ENCODE measurements at places on chromosomes 2 and 18. TPM values are rescaled to one million over a fixed set of nuclear protein-coding genes. Genes with fewer than 3 reads are reported as not detected.

The SULT1C2 gene
- total RNA-seq = 0.55 TPM

The DLGAP1 gene
- not detected for total RNA-seq

The TANC1 gene
- total RNA-seq = 62.7 TPM

The TUBA3D gene
- total RNA-seq = 100 TPM

The FSHR gene
- 0.20 TPM for total RNA-seq

DNA sequence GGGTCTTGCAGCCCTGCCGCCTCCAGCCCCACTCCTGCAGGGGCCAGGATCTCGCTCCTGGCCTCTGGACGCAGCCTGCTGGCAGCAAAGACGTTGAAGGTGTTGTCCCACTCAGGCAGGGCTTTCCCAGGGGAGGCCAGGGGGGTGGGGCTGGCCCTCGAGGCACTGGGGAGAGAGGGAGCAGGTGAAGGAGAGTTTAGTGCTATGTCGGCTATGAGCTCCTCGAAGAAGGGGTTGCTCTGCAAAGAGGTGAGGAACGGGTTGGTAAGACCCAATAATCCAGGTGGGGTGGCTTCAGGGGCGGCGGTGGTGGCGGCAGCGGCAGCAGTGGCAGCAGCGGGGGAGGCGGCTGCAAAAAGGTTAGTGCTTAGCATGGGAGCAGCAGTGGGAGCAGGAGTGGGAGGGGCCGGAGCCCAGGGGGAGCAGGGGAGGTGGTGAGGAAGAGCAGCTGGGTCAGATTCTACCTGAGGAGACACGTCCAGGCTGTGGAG lies 9.7 kb upstream of the SFXN5 start:
- DNase-seq = no peak

DNA sequence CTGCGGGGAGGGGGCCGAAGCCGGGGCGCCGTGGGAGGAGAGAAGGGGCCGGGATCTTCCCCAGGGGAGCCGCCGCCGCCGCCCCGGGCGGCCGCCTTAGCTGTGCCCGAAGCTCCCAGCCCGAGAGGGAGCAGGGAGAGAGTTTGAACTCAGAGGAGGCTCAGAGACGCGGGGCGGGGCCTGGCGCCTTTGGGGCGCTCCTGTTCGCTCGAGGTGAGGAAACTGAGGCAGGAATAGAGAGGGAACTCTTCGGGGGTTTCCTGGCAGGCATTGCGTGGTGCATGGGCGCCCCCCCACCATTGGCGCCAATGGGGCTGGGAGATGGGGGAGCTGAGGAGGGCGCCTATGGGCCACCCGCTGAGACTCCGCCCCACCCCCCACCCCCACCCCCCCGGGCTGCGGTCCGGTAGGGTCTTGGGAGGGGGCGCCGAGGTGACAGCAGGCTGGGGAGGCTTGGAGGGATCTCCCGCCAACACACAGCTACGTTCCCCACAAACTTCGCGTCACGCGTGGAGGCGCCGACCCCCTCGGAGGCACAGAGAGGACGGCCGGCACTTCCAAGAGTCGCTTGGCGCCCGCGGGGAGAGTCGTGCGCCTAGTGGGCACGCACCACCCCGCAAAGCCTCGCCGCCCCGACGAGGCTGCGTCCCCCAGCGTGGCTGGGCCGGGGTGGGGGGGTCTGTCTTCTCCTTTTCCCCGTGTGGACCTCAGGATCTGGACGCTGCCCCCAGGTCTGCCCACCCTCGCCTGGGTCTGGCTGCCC lies 680 bp downstream of the CTDSP1 start:
- DNase-seq = peak; percentile 69

DNA sequence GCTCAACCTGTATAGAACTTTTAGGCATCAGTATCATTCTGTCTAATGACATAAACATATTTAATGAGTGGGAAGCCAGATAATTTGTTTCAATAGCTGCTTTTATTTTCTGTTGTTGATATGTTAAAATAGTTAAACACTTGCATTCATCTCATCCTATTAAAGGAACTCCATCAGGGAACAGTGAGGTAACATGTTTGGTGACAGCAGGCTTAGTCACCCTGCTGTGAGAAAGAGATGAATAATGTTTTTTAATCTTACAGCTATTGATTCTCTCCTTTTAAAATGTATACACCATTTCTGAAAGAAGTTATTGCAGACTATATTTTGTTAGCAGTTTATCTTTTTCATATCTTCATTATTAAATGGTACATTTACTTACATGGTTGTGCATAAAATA lies 123.3 kb upstream of the CWC22 start:
- no peak for DNase-seq

GRCh38 chr2:105597806-105598803 lies 146.6 kb upstream of the NCK2 start:
- no peak for DNase-seq

GRCh38 chr2:127887082-127887775 lies 1.5 kb upstream of the AMMECR1L start:
- DNase-seq = no peak

DNA sequence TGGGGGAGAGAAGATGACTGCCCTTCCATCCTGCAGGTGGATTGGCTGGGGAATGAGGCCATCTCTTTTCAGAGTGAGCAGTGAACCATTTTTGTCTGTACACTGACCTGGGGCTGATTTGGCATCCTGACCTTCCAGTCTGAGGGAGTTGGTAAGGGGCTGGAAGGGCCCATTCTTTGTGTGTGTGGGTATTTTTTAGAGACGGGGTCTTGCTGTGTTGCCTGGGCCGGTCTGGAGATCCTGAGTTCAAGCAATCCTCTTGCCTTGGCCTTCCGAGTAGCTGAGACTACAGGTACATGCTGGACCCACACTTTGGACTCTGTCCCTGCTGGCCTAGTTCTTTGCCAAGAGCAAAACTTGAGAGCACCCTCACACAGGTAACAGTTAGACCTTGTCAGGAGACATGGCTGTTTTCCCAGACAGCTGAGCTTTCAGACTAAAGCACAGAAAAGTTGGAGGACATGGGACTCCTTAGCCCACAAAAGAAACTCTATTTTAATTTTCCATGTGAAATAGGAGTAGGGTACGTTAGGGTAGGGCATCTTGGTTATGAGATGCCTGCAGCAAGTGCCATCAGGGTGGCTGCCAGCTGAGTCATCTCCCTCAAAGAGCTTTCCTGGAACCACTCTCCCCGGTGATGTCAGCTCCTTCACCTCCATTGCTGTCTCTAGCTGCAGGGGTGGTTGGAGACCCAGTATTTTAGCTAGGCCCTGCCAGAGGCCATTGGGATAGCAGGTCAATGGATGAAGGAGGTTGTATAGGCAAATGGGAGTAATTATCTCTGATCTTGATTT lies 60.7 kb downstream of the DGKD start:
- no peak for DNase-seq

- DNase-seq = no peak
These were observed 55.1 kb downstream of the CDH19 start for GRCh38 chr18:66548747-66549146.

DNA sequence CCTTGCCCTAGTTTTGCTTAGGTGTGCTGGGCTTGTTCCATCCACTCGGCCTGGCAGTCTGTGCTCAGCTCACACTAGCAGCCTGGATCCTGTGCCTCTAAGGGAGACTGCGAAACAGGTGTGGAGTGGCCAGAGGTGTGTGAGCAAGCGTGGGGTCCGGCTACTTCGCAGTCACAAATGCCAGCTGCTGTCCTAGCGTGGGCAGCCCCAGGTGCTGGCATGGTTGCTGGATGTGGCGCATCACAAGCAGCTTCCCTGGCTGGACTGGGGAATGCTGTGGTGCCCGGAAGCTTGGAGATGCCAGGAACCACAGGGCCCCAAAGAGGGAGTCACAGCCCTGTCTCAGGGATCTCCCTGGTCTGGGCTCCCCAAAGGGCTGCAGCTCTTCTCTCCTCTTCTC lies 119.0 kb upstream of the TMEFF2 start:
- DNase-seq = no peak

DNA sequence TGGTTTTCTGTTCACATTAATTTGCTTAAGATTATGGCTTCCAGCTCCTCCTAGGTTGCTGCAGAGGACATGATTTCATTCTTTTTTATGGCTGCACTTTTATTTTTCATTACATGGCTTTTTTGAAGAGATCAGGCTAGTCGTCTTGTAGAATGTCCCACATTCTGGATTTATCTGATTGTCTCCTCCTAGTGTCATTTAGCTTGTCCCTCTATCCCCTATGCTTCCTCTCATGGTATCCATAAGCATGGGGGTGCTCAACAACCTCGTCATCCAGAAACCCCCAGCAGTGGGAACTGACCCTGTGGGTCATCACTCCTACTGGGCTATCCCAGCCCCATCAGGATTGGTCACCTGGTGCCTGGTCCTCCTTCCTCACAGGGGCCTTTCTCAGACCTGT lies 49.6 kb downstream of the SERTAD2 start:
- DNase-seq = no peak

- DNase-seq = no peak
These were observed 383.6 kb downstream of the DSEL start for GRCh38 chr18:67132919-67133318.

DNA sequence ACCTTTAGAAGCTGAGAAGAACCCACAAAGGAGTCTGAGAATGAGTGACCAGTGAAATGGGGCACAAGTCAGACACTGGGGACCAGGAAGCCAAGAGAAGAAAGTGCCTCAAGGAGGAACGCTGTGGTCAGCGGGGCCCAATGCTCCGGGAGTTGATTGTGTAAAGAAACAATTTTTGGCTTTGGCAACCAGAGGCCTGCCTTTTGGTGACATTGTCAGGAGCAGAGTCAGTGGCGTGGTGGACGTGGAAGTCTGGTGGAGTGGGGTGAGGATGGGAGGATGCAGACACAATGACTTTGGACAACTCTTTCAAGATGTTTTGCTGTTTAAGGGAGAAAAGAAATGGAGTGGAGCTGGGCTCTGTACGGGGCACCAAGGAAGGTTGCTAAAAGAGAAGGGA lies 100.2 kb upstream of the SEC11C start:
- no peak for DNase-seq

DNA sequence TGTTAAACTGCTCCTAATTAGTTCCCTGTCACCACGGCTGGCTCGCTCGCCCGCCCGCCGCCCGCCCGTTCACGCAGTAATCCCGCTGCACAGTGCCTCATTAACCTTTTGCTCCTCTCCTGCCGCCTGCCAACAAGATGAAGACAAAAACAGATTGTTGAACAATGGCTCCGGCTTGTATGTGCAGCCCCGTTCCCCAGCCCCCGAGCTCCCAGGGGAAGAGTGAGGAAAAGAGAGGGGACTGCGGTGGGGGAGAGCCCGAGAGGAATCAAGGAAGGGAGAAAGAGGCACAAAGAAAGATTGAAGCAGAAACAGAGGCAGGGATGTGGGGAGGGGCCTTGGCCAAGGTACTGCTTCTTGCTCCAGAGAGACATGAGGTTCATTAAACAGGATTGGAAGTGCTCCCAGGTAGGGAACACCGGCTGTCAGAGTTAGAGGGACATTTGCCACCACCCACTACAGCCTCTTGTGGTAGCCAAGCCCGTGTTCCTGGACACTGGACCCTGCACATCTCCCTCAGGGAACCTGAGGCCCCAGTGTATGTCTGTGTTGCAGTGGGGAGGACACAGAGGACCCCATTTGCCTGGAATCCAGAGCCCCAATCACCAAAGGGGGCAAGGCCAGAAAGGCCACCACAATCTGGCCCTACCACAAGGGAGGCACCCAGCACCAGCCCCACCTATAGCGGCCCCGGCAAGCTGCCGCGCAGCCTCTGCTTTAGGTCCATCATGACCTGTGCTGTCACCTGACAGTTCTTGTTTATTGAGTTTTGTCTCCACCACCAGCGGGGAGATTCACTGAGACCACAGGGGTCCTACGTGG lies 38.1 kb downstream of the EMX1 start:
- DNase-seq = no peak
